ENCODE measurements at places on chromosomes 6 and 20. TPM values are rescaled to one million over a fixed set of nuclear protein-coding genes. Genes with fewer than 3 reads are reported as not detected.

Gene CLPSL1
- total RNA-seq: not detected

Gene TBXT
- not detected for total RNA-seq

DNA sequence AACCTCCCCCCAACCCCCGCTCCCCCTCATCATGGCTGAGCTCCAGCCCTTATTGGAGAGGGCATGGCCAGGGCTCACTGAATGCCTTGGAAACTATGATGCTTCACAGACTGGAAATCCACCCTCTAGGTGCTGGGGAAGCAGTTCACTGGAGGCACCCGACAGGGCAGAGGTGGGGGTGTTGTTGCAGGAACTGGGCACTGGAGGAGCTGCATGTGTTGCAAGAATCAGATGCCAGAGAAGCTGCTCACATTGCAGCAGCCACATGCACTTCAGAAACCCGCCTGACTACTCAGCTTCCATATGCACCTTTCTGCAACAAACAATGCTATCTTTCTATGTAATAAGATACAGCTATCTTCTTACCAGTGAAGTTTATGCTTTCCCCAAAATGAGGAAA is 7.9 kb upstream of the TBPL1 start:
- H3K27me3 ChIP-seq: 0 out of 2 replicates have a peak, but pooled peaks cover 4% of the 10 kb centered on the region
- no peak overlapping the region for H3K4me3 ChIP-seq
- no peaks in the 10 kb centered on the region for H3K36me3 ChIP-seq
- H3K4me1 ChIP-seq: no peaks in the 10 kb centered on the region
- no peak overlapping the region for H3K27ac ChIP-seq
- DNase-seq: no peak

DNA sequence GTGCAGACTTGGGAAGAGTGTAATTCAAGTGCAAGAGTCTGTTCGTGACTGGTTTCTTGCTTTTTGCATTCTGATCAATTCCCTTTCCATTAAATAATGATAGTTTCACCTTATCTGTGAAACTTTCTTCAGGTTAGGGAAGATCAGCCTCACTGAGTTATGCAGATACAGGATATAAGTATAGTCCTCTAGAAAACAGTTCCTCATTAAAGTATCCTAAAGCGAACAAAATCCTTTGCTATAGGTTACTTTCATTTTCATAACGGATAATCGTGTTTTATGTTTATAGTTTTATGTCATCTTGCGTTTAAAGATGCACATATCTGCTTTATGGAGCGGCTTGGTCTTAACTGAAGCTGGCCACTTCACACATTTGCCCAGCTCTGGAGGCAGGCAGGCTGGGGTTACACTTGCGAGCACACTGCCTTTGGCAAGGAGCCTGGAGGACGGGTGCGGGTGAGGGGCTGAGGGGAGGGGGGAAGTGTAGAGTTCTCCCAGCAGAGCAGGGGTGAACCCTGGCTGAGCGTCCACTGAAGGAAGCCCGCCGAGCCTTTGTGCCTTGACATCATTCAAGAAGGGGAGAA is 123.5 kb upstream of the IFNGR1 start:
- H3K36me3 ChIP-seq: no peaks in the 10 kb centered on the region
- no peak overlapping the region for H3K27ac ChIP-seq
- H3K4me1 ChIP-seq: no peaks in the 10 kb centered on the region
- peaks cover 6% of the 10 kb centered on the region for H3K27me3 ChIP-seq
- DNase-seq: no peak

- no peak overlapping the region for H3K4me3 ChIP-seq
- H3K36me3 ChIP-seq: 0 out of 2 replicates have a peak, but pooled peaks cover 7% of the 10 kb centered on the region
- no peak overlapping the region for H3K27ac ChIP-seq
- DNase-seq: no peak
Observed at GRCh38 chr20:32415494-32415893, 57.4 kb downstream of the ASXL1 start.

- no peak overlapping the region for H3K27ac ChIP-seq
- peaks cover 11% of the 10 kb centered on the region for H3K4me1 ChIP-seq
- H3K4me3 ChIP-seq: no peak overlapping the region
- peaks cover 12% of the 10 kb centered on the region for H3K27me3 ChIP-seq
- no peak for DNase-seq
Observed at GRCh38 chr20:63645218-63645617, 8.0 kb downstream of the STMN3 start.

DNA sequence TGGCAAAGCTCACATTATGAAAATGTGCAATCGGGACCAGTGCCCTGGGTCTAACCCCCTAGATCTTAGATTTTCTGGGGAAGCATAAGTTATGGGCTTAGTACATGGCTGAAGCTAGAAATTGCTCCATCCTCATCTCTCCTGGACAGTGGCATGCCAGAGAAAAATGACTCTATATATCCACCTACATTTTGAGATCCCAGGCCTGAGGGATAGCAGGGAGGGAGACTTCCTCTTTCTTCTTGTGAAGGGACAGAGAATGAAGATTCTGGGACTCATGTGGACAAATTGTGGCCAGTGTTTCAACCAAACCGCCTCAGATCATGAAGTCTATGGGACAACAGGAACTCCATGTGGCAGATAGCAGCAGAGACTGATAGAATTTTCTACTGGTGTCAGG is 35.4 kb downstream of the GSTA2 start:
- H3K36me3 ChIP-seq: no peaks in the 10 kb centered on the region
- H3K4me3 ChIP-seq: no peak overlapping the region
- no peaks in the 10 kb centered on the region for H3K27me3 ChIP-seq
- no peaks in the 10 kb centered on the region for H3K4me1 ChIP-seq
